ENCODE measurements at places on chromosomes 3 and 15.

GRCh38 chr3:159771865-159772611 is 216.6 kb upstream of the IL12A start:
- DNase-seq: no peak

DNA sequence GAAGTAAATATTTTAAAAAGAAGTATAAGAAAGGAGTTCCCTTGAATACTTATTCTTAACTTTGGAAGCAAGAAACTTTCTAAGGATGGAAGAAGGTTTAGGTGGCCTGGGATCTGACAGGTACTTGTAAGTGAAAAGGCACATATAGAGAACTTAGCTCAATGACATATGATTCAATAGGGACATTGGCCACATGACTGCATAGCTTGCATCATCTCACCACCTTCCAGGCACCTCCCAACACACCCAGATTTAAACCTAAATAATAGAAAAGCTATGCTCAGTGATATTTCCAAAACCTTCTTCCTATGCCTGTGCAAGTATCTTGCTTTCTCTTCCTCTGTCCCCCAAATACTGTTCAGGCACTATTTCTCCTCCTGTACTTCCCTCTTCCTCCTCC is 4.7 kb upstream of the P2RY1 start:
- no peak for DNase-seq

- DNase-seq: no peak
Measured at GRCh38 chr15:74174958-74175253, 1.4 kb downstream of the ISLR start.

GRCh38 chr3:194161131-194162045 is 25.4 kb downstream of the HES1 start:
- no peak for DNase-seq

DNA sequence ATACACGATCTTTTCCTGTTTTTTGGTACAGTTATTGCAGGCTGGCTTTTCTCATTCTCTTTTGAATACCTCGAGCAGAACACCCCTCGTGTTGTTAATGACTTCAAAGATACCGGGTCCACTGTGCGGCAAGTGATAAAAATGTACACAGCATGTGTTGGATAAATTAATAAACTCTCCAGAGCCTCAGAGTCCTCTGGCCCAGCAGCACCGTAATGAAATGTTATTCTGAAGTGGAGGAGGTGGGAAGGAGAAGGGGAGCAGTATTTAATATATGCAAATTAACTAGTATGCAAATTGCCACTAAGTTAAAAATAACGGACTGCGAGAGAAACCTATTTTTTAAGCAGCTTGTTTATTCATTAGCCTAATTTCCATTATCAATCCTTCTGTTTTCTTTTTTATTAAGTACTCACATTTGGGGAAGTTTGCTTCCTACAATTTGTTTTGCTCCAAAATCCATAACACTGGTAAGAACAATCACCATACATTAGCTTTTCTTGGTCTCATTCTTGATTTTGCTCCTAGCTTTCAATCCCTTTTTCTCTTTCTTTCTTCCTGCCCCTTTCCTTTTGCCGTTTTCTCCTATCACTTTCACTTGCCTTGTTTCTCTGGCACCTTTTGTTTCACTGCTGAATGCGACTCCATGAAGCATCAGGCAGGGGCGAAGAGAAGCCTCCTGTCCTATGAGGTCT is 462.3 kb upstream of the PPP2R3A start:
- DNase-seq: no peak

DNA sequence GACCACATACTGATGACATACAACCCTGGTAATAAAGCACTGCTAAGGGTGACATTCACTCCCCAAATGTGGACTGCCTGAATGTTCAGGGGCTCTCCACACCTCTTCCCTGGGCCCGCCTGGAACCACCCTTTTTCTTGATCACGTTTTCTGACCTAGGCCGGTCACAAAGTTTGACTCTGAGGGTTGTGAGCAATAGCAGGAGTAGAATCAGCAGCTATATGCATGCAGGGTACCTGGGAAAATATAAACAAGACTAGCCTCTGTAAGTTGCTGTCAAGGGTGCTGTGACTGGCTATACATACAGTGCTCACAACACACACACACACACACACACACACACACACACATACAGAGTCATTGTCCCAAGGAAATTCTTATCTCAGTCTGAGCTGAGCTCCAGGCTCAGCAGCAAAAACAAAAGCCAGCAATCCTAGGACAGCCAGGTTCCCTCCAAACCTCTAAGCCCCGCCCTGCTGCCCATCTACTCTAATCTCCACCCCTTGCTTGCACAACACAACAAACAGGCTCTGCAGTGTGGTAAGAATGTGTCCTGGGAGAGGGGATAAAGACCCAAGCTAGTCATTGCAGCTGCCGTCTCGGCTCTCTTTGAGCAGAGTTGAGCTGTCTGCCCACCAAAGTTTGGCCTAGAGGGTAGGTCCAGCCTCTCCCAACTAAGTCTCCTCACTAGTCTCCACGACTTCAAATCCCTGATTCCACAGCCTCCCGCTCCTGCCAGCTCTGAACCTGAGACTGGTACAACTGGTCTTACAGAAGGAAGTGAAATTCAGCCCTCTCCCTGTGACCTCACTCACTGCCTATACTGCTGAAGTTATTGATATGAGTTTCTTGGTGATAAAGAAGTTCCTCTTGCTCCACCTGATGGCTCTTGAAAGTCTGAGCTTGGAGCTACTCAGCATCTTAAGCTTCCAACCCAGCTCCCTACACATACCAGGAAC is 2.2 kb downstream of the BMF start:
- DNase-seq: no peak

GRCh38 chr15:41621200-41622193 is 38.7 kb upstream of the MGA start:
- peak; percentile 84 for DNase-seq

- DNase-seq: peak; percentile 17
Measured at GRCh38 chr3:59235634-59236012, 185.8 kb upstream of the CFAP20DC start.

GRCh38 chr3:133488785-133489367 is 84.6 kb upstream of the CDV3 start:
- no peak for DNase-seq

DNA sequence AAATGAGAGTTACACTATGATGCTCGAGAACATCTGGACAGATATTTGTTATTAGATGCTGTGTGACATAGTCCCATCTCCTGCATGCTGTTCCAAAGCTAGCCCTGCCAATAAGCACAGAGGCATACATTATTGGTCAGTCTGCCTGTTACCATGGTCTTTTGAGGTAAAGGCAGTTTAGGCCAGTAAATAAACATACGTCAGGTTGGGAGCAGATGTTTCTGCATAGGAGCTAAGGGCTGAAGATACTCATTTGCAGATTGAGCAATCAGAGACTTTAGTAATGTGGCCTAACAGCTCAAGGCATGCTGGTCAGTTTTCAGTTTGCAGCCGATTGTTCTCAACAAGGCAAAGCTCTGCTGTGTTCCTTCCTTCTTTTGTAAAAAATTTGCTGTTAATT is 192.9 kb downstream of the ADAMTSL3 start:
- no peak for DNase-seq

GRCh38 chr15:90647326-90647725 is 69.8 kb upstream of the BLM start:
- no peak for DNase-seq

All from stimulated activated naive CD8-positive, alpha-beta T cell treated with anti-CD3 and anti-CD28 coated beads, Interleukin-15, amount 100 ng/mL, for 72 hours (primary cell).